ENCODE measurements at places on chromosomes 16 and 17.

DNA sequence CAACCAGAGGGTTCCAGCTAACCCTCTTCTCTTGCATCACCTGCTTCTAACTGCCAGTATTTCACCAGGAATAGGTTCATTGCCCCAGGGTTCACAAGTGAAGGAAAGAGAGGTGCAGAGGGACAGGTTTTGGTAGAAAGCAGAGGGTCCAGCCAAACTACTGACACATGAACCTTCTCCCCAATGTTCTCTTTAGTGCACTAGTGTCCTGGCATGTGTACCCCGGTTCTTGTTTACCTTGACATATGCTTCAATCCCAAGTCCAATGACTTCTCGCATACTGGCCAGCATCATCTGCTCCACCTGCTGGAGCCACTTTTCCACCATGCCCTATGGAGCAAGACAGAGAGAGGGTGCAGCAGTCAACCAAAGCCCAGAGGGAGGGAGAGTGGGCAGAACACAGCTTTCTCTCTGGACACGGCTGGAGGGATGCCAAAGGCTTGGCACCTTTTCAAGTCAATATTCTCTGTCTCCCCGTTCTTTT is 90.6 kb downstream of the DNAH3 start:
- DNase-seq: no peak

GRCh38 chr17:82105882-82106687 is 8.0 kb upstream of the FASN start:
- no peak for DNase-seq

DNA sequence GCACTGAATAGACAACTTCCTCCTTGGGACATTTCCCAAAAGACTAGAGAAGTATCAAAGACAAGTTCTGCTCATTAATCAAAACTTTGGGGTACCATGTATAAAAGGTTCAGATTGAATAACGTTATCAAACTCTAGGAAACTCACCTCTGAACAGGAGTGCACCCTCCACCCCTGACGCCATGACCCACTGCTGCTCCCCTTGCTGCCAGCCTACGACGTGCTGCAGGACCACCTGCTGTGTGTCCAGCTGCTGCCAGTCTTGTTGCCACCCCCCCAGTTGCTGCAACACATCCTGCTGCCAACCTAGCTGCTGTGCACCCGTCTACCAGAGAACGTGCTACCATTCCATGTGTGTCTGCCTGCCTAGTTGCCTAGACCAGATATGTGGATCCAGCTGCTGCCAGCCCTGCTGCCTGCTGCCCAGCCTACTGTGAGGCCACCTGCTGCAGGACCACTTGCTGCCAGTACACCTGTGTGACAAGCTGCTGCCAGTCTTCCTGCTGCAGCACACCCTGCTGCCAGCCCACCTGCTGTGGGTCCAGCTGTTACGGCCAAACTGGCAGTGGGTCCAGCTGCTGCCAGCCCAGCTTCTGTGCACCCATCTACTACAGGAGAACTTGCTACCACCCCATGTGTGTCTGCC is 13.8 kb upstream of the KRTAP9-2 start:
- no peak for DNase-seq

DNA sequence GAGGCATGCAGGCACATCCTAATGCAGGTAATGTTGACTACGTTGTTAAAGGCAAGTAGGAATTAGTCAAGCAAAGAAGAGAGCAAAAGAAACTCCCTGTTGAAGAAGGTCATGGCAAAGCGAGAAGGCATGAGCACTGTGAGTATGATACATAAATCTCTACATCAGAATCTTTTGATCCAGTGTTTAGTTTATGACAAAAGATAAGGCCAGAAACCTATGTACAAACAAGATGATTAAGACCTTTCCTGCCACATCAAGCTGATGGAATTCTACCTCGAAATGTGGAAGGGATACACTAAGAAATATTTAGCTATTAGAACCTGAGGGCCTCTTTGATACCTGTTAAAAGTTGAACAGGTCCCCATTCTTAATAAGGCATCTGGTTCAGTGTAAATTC is 20.2 kb downstream of the SYCE1L start:
- DNase-seq: no peak

DNA sequence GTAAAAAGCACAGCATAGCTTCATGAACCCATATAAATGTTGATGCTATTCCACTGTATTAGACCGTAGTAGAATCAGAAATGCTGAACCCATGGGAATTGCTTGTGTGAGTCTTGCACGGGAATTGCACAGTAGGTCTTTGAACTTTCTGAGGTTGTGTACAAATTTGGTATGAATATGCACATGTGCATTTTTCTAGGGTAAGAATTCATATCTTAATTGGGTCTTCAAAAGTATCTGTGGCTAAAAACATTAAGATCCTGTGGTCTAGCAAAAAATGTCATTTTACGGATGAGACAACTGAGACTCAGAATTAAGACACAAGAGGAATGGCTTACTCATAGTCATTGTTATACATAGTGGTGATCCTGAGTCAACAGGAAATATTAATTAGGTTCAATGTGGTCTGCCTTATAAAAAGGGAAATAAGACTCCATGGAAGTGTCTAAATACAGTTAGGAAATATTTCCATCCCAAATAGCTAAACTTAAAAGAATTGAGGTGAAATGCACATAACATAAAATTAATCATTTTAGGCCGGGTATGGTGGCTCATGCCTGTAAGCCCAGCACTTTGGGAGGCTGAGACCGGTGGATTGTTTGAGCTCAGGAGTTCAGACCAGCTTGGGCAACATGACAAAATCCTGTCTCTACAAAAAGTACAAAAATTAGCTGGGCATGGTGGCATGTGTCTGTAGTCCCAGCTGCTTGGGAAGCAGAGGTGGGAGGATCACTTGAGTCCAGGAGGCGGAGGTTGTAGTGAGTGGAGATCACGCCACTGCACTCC is 22.8 kb downstream of the TAOK1 start:
- no peak for DNase-seq

- DNase-seq: no peak
Measured at GRCh38 chr17:7956228-7956965, 24.4 kb downstream of the CNTROB start.
